ENCODE measurements at places on chromosomes 11 and 22.

DNA sequence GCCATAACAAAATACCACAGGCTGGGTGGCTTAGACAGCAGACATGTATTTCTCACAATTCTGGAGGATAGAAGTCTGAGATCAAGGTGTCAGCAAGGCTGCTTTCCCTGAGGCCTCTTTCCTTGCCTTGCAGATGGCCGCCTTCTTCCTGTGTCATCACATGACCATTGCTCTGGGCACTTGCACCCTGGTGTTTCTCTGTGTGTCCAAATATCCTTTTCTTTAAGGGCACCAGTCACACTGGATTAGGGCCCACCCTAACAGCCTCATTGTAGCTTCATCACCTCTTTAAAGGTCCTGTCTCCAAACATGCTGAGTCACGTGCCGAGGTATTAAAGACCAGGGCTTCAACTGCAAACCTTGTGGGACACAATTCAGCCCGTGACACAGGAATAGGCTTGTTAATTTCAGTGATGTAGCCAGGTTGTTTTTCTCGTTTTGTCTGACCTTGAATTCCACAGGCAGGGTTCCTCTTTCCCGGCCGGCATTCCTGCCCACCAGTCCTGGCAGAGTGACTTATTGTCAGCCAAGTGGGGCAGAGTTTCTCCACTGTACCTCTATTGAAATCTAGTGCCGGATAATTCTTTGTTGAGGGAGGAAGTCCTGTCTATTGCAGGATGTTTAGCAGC is 100.1 kb downstream of the KCNQ1OT1 start:
- no peak for DNase-seq

- no peak for DNase-seq
These were observed 303.8 kb downstream of the NXPE2 start for GRCh38 chr11:114982141-114982540.

DNA sequence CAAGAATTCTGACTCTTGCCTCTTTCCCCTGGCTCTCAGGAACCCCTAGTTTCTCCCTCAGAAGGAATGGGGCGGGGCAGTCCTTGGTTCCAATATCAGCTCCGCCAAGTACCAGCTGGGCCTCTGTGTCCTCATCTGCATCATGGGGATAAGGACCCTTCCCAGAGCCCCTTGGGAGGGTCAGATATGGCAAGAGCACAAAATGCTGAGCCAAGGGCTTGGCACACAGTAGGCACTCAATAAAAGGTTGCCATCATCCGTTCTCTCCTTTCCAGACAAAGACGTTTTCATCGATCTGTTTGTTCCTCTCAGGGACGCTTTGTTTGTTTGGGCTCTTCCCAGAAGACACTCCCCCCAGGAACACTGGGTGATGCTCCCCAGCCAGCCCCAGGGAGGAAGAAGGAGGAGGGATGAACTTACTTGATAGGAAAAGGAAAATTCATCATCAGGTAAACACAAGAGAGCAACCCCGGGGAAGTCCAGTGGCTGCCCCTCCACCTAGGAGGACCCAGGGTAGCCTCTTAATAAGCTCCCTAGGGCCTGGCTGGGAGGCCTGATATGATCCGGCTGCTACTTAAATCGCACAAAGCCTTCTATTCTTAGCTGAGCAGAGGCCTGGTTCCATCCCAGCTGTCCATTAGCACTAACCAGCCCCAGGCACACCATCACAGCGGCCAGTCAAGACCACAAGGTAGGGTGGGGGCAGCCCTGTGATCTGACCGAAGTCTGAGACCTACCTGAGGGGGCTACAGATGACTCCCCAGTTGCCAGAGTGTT is 19.6 kb downstream of the GDPD5 start:
- DNase-seq, result no peak

DNA sequence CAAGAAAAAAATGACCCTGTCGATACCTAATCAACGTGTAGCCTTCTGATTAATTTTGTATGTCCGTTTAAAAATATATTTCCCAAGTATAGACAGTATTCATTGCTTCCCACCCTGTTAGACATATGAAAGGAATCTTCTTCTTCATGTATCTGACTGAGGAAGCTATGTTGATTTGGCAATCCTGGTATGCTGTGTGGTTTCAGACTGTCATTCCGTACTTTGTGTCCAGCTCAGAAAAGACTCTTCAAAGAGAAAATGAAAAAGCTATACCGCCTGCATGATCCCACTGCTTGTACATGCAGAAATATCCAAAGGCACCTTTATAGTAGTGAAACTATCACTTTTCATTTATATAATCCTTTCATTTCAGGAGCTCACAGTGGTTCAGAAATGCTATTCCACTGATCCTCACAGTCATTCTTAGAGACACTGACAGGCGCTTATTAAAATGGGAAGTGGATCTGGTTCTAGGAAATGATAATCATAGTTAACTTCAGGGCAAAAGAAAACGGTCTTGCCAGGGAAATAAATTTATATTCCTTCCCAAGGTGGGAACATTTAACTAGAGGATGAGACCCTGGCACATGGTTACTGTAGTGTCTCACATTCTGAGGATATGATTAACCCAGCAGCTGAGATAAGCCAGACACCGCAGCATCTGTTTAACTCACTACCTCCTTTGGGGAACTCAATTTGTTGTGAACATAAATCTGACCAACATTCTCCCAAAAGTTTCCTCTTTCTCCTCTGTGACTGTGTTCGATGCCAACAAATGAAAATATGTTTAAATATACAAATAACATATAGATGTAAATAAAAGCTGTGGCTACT is 599.2 kb upstream of the LUZP2 start:
- no peak for DNase-seq

DNA sequence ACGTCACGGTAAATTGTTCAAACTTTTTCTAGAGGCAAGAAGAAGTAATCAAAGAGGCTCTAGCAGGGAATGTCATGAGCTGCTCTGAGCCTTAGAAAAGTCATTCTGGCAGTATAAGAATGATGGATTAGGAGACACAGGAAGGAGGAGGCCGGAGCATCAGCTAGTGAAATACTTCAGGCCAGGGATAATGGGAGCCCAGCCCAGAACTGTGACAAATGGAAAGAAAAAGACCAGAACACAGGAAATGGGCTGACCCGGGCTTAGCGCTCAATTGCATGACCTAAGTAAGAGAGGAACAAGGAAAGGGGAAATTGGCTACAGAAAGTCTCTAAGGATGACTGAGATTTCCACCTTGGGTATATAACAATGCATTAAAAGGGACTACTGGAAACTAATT is 108.6 kb downstream of the LARGE1 start:
- DNase-seq, result no peak

DNA sequence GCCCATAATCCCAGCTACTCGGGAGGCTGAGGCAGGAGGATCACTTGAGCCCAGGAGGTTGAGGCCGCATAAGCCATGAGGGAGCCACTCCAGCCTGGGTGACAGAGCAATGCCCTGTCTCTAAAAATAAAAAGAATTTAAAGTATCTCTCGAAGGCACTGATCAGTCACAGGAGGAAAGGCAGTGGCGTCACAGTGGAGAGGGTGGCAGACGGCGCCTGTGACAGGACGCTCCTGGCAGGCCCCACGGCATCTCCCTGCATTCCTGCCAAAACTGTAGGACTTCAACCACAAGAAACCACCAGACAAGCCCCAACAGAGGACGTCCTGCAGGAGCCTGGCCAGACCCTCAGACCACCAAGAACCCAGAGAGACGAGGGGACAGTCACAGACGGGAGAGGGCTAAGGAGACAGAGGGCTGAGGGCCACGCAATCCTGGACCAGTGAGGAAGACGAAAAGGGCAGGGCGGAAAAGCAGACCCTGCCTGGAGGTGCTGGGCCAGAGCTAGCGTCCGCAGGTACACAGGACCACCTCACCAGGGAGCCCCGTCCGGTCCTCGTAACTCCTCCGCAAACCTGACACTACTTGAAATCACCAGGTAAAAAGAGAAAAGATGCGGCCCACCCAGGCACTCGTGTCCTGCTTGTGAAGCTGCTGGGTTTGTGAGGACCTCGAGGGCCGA is 5.9 kb downstream of the RNH1 start:
- DNase-seq, result no peak

DNA sequence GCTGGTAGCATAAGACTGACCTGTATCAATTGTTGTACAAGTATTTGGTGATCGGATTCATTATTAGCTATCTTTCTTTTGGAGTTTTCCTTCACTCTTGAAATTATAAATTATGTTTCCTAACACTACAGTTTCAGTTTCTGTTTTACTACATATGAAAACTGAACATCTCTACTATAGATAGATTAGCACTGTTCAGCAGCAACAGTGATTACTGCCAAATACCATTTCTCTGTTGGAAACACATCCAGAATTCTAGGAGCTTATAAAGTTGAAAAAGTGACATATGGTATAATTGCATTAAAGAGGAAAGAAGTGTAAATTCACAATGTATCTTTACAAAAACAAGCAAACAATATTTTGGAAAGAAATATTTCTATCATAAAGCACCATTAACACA is 118.5 kb upstream of the GRIA4 start:
- DNase-seq, result no peak

DNA sequence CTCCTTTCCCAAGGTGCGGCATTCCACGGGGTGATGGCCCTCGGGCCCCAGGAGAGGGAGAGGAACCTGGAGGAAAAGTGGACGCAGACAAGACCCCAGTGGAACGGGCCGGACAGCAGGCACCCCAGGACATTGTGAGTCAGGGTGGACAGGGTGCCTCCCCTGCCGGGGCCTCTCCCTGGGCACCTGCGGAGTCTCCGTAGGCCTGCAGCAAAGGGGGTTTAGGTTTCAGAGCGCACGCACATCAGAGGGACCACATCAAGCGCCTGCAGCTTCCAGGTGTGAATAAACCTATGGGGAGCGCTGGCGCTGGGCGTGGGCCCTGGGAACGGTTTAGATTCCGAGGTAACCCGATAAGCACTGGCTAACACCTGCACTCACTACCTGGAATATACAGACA is 22.7 kb upstream of the FGF19 start:
- DNase-seq, result no peak

GRCh38 chr11:75077316-75077715 is 19.4 kb downstream of the OR2AT4 start:
- DNase-seq, result no peak

GRCh38 chr11:15629690-15630321 is 515.1 kb downstream of the INSC start:
- DNase-seq, result no peak

DNA sequence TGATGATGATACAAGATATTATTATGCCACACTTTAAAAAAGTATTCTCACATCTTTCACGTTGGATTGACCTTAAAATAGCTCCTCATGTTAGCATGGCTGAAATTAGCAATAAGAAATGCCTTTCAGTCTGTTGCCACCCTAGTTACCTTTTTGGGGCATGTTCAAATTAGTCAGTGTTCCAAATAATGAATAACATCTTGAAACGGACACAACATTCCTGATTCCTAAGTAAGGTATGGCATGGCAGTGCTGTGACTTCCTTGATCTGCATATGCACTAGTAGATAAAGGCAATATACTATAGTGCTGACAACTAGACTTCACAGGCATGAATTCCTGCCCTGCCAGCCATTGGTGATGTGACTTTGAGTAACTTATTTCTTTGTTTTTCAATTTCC is 914.5 kb downstream of the METTL15 start:
- no peak for DNase-seq

GRCh38 chr22:28874061-28874460 is 9.3 kb upstream of the ZNRF3 start:
- no peak for DNase-seq

DNA sequence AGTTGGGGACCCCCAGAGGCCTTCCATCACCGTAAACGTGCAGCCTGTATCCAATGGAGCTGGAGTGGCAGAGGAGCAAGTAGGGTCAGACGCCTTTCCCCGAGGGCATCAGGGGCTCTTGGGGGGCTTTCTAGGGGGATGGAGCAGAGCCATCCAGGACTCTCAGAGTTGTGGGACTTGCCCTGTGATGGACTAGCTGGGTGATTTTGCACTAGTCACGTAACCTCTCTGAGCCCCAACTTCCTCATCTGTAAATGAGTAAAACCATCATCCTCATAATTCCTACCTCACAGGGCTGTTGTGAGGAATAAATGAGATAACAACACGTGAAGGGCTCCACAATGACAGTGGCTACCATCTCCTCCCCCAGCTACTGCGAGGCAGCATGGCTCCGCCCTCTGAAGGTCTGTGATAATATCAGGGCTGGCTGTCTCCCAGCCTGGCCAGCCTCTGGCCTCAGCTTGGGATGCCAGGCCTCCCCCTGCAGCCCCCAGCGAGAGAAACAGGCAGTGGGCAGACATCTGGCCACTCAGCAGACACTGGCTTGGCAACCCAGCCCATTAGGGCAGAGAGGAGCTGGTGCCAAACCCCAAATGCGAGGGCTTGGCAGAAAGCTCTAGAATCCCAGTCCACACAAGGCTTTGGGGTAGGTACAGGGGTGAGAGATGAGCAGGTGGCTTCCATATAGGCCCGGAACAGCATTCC is 6.7 kb downstream of the USP2 start:
- DNase-seq, result no peak

DNA sequence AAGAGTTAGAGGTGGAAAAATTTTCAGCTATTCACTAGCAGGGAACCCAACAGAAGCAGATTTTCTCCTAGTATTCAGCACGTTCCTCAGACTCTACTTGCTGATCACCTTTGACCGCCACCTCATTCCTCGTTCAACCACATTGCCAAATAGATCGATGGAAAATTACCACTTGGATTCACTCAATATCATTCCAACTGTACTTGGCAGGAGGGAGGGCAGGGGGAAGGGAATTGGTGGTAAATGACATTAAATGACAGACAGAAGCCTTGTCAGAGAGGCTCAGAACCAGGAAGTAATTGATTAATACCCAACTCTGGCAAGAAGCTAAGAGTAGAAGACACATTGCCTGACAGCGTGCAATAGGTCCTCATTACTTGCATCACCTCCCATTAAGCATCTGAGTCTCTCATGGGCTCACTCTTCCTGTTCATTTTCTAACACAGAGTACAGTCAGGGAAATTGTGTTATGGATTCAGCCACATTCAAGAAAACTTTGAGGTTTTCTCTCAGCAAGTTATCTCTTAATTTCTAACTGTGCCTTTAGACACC is 240.5 kb upstream of the FAT3 start:
- no peak for DNase-seq

DNA sequence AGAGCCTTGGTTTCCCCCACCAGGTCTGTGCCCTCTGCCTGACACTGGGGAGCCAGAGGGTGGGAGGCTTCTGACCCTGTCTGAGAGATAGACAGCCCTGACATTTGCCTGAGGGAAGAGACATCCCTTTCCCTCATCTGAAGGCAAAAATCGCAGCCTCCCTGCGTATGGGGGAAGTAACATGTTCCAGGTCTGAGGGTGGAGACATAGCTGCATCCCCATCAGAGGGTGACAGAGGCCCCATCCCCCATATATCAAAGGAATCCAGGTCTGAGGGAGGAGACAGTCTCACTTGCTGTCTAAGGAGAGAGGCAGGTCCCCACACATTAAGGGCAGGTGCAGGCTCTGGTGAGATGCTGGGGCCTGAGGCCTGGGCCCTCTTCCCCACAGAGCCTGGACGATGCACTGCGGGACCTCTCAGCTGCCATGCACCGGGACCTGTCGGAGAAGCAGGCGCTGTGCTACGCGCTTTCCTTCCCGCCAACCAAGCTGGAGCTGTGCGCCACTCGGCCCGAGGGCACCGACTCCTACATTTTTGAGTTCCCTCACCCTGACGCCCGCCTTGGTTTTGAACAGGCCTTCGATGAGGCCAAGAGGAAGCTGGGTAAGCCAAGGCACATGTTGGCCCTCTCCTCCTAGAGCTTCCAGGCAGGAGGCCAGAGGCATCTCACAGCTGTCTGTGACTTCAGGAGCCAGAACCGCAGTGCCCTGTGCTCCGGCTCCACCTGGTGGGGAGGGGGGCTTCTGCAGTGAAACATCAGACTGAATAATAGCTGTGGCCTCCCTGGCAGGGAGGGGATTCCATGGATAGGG is 16.1 kb upstream of the RELT start:
- no peak for DNase-seq

Data from NCI-H2081 (cell line).